ENCODE measurements at places on chromosomes 7 and 10.
A peak's percentile ranks its signal among the peaks of the same experiment; 100 is the strongest.

- DNase-seq, result no peak
Measured at GRCh38 chr10:128083191-128083895, 42.9 kb downstream of the MKI67 start.

DNA sequence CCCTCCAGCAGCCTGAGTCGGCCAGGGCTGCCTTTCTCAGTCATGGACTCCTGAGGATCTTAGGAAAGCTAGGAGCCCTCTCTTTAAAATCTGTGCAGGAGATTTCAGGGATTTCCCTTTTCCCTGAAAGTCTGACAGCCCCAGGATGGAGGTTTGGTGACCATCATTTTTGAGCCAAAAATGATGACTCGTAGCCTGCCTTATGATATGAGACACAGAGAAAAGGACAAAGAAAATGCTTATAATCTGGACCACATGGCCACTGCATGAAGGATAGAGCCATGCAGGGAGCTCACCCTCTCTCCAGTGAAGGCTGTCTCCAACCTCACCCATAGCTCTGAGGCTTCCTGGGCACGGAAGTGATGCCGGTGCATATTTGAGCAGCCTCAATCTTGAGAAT, 106.6 kb upstream of the CHST15 start:
- no peak for DNase-seq

DNA sequence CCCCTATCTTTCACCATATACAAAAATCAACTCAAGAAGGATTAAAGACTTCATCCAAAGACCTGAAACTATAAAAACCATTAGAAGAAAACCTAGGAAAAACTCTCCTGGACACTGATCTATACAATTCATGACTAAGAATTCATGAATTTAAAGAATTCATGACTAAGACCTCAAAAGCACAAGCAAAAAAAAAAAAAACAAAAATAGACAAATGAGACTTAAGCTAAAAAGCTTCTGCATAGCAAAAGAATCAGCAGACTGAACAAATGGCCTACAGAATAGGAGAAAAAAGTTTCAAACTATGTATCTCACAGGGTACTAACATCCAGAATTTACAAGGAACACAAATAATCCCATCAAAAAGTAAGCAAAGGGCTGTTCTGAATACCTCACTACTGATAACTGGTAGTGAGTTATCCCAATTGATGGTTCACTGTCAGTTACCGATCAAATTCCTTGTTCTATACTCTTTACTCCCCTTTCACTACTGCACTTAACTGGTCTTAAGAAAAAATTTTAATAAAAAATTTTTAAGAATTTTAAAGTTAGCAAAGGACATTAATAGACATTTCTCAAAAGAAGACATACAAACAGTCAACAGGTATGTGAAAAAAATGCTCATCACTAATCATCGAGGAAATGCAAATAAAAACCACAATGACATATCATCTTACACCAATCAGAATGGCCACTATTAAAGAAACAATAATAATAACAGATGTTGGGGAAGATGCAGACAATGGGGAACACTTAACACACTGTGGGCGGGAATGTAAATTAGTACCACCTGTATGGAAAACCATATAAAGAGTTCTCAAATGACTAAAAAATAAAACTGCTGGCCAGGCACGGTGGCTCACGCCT, 33.2 kb downstream of the KMT2C start:
- DNase-seq, result no peak

GRCh38 chr7:24665564-24666294, 91.5 kb downstream of the GSDME start:
- DNase-seq, result peak; percentile 81

DNA sequence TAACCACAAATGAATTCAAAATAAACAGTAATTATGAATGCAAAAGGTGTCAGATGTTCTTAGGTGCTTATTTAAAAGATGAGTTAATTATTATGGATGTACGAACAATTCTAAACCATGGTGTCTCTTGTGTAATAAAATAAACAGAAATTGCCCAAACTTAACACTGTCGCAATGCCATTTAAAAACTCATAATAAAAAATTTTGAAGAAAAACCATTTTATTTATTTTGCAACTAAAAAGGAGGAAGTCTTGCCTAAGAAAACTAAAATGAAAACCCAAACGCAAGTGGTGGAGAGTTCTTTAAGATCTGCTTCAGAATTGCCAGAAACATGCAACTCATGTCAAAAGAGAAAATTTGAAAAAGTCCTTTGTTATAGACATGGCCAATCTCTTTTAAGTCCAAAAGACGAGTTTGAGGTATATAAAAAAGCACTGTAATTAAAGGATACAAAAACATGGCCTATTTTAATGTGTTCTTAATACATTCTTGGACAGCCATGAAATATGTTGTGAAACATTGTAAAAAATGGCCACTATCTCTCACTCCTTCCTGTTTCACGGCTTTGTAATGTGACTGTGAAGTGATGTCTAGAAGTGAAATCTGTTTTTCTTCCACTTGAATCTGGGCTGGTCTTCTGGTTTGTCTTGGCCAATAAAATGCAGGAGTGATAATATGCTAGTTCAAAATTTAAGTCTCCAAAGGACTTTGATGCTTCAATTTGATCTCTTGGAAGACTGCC, 322.9 kb downstream of the PRPF18 start:
- no peak for DNase-seq

DNA sequence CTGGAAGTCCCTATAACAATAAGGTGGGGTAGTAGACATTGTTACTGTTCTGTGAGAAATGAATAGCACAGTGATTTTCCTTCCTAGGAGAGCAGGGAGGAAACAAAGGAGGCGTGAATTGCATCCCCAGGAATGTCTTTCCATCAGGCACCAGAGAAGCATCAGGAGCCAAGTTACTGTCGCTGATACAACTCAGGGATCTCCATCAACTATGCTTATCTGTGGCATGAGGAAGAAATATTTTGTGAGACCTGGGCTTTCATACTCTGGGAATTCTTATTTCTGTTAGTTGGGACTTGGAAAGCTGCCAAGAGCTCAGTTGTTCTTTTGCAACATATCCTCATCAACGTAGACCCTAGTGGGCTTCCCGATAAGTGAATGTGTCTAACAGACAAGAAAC, 622.3 kb downstream of the SUGCT start:
- DNase-seq, result no peak

GRCh38 chr7:22115689-22116088, 170.0 kb upstream of the CDCA7L start:
- DNase-seq, result no peak

DNA sequence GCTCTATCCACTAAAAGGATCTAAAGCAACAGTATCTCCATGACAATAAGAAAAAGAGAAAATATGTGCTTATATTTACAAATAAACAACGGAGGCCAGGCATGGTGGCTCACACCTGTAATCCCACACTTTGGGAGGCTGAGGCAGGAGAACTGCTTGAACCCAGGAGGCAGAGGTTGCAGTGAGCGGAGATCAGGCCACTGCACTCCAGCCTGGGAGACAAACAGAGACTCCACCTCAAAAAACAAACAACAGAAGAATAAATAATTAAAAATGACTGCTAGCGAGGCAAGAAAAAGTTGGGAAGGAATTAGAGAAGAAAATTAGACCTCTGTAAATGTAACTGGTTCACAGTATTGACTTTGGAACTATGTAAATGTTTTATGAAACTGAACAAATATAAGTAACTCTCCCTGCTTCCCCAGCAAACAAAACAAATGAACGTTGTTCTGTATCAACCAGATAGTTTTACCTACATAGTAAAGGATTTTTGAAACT, 17.1 kb downstream of the TRIM24 start:
- no peak for DNase-seq

DNA sequence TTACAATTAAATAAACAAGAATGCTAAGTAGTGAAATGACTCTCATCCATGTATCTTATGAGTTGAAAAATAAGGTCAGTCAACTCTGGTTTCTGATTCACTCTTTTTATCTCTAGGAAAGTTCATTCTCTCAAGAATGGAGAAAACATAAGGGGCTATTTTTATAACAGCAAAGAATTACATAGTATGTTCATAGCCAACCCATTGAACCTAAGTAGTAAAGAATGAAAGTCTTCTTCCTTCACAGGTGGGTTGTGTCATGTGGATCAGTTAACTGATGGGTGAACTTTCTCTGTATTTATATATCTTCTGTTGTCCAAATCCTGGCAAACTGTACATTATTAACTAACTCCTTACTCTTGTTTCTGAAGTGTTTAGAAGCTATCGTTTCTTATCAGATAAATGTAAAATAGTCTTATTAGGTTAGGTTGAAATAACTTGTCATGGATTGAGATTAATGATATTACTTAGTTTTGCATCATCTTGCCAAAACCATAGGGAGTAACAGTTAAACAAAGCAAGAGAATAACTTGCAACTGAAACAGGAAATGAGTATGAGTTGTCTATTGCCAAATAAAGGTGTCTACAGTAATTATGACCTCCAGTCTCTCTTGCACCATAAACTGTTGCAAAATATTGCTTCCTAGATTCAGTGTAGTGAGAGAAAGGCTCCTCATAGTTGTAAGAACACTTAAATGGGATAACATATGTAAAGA, 86.8 kb downstream of the ANKRD7 start:
- DNase-seq, result peak; percentile 73

GRCh38 chr10:26477501-26477900, 39.4 kb downstream of the APBB1IP start:
- no peak for DNase-seq

GRCh38 chr7:149245244-149245643, 5.8 kb downstream of the ZNF212 start:
- no peak for DNase-seq

- DNase-seq, result no peak
Measured at GRCh38 chr10:113088194-113088593, 138.1 kb downstream of the TCF7L2 start.

- DNase-seq, result no peak
Measured at GRCh38 chr10:19706904-19707303, 109.3 kb upstream of the PLXDC2 start.

GRCh38 chr7:55108818-55109217, 90.0 kb downstream of the EGFR start:
- no peak for DNase-seq

- DNase-seq, result no peak
Measured at GRCh38 chr7:55128693-55129394, 110.0 kb downstream of the EGFR start.

DNA sequence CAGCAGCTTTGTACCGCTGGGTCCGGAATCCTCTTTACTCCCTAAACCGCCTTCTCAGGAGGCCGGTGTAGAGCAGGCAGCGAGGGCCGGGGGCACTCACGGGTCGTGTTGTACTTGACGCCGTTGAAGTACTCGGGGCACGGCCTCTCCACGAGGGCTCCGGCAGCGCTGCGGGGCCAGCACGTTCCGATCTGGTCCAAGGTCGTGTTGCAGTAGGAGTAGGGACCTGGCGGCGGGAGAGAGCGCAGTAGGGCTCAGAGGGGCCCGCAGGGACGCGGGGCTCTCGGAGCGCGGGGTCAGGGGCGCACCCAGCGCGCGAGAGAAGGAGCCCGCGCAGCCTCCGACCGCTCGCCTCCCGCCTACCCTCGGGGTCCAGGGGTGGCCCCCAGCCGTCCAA, 443 bp downstream of the CRHR2 start:
- DNase-seq, result no peak

GRCh38 chr10:5629303-5630111, 36.9 kb downstream of the ASB13 start:
- DNase-seq, result peak; percentile 87

DNA sequence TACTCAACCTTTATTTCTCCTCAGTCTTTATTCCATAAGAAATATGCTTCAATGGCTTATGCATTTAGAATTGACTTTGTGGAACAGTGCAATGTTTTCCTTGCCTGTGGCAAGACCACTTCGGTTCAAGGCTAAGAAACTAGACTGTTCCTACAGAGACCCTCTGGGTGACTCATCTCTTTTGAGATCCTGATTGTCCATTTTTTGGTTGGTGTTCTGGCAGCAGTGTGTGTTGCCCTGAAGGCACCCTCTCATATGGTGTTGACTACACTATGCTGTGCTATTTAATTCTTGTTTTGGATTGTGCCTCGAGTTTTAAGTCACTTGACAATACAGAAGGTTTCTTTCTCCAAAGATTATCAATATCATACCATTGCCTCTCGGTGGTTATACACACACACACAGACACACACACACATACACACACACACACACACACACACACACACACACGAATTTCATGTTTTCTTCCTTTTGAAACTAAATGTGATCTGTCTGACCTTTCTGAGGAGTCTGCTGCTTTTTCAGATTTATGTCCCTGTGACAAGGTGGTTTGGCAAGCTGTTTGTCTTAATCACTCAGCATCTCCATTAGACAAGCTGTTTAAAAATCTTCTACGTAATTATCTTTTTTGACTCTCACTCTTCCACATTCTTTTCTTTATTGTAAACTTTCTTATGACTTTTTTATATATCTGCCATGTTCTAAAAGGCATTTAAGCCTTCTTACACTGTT, 187.2 kb downstream of the VTI1A start:
- no peak for DNase-seq

DNA sequence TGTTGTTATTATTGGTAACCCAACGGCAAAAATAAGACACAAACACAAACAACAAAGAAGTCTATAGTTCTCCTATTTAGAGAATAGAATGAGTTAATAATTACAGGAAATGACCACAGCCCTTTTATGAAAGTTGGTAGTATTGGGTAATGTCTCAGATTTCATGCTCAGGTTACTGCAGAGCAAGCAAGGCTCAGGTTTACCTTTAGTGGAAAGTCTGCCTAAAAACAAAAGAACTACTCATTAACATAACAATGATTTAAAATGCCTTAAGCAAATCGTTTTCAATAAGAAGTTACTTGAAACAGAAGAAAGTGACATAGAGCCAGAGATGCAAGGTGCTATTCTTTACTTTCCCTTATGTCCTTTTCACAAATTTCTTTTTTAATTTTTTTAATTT, 441.2 kb downstream of the PLXDC2 start:
- DNase-seq, result no peak

- no peak for DNase-seq
Measured at GRCh38 chr10:85851325-85851724, 515.3 kb downstream of the GRID1 start.

- no peak for DNase-seq
Measured at GRCh38 chr7:14850039-14850438, 52.5 kb downstream of the DGKB start.

- DNase-seq, result no peak
Measured at GRCh38 chr7:147984265-147984664, 606.3 kb upstream of the C7orf33 start.

DNA sequence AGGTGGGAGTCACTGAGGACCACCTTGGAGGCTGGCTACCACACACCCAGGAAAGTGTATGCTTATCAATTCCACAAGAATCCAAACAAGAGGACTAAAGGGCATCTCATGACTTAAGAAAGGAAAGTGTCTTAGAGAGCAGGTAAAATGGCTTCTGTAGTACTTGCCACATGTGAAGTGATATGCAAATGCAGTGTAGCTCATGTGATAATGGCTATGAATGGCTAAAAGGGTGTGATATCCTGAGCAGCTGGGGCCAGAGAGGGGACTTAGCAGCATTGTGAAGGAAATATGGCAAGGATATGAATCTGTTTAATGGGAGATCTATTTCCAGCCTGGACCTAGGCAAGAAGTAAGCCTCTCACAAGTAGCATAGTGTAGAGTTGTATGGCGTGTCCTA, 90.5 kb downstream of the BUB3 start:
- no peak for DNase-seq

DNA sequence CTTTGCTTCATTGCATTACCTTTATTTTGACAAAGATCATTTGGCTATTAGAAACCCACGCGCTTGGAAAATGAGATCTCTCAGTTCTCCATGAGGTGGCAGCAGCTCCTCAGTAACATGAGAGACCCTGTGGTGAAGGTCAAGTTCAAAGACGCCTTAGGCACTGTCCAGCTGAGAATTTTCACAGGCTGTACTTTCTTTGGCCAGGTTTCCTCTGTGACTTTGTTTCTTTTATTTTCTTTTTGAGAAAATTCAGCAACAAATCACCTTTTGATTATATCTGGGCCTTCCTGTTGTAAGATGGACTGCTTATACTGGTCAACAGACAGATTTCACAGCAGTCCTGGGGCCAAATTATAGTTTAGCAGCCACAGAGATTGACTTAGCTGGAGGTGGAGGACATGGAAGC, 54.5 kb downstream of the RAB18 start:
- peak; percentile 81 for DNase-seq
